ENCODE measurements at places on chromosomes 1 and 21.

- DNase-seq = no peak
These were observed 22.1 kb downstream of the NME7 start for GRCh38 chr1:169345511-169345910.

- no peak for DNase-seq
These were observed 95.9 kb downstream of the DDX20 start for GRCh38 chr1:111851552-111851951.

DNA sequence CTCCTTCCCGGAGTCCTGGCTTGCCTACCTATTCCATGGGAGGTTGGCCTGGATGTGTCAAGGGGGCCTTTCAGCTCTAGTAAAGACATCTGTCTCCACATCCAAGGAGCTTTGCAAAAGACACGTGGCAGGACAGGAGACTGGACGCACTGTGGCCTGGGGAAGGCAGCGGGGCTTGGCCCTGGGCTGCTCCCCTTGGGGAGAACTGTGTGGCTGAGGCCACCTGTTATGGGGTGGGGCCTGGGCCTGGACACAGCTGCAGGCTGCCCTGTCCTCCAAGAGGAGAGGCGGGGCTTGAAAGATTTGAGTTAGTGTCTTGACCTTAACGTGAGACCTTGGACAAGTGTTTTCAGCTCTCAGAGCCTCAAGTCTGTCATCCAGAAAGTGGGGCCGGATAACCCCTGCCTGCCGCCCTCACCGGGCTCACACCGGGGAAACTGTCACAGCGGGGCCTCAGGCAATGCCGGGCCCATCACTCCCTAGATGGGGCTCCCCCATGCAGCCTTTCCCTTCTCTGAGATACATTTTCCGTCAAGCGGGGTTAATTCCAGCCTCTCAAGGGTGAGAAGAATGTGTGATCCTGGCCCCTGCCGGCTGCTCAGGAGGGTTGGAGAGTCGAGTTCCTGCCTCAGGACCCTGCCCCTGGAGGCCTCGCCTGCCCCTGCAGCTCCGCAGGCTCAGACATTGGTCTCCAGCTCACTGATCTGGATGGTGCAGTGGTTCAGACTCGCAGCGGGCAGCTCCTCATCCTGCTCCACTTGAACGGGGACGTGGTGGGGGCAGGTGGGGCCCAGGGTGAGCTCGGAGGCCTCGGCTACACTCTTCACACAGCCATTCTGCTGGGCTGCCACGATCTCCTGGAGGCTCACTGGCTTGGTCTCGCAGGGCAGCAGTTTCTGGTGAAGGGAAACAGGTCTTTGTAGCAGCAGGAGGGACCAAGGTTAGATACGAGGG, 25.6 kb downstream of the PODN start:
- DNase-seq = no peak

DNA sequence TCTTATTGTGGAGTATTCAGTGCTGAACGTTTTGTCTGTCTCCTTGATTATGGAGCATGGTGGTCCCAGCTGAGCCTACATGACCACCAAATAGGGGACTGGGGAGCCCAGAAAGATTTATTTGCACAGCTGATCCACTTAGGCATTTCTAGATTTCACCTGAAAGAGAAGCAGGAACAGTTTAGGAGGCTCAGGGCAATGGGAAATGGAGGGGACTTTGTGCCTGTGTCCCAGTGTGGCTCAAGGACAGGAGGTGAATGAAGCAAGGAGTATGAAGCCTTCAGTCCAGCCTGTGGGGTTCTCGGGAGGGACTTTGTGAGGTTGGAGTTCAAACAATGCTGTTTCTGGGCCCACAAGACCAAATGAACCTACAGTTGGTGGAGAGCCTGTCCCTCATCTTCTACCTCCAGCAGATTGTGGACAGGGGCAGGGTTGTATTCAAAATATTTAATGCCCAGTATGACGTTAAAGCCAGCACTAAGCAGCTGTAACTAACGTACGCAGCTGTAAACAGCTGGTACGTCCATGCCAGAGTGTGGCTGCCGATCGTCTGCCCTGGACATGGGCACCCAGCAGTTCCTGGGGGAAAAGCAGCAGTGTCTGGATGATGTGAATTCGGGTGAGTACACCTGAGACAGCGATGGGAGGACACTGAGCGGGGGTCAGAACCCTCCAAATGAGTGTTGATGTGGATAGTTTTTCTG, 164.9 kb upstream of the RAB4A start:
- DNase-seq = no peak

GRCh38 chr1:56390232-56390867, 189.0 kb downstream of the PLPP3 start:
- no peak for DNase-seq

DNA sequence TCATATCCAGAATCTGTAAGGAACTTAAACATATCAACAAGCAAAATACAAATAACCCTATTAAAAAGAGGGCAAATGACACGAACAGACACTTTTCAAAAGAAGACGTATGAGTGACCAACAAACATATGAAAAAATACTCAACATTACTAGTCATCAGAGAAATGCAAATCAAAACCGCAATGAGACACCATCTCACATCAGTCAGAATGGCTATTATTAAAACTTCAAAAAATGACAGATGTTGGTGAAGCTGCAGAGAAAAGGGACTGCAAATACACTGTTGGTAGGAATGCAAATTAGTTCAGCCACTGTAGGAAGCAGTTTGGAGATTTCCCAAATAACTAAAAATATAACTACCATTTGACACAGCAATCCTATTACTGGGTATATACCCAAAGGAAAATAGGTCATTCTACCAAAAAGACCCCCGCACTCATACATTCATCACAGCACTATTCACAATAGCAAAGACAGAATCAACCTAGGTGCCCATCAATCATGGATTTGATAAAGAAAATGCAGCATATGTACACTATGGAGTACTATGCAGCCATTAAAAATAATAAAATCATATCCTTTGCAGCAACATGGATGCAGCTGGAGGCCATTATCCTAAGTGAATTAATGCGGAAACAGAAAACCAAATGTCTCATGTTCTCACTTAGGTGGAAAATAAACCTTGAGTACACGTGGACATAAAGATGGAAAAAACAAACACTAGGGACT, 230.1 kb upstream of the RAB4A start:
- no peak for DNase-seq

GRCh38 chr1:197923038-197923437, 5.9 kb downstream of the LHX9 start:
- DNase-seq = no peak

DNA sequence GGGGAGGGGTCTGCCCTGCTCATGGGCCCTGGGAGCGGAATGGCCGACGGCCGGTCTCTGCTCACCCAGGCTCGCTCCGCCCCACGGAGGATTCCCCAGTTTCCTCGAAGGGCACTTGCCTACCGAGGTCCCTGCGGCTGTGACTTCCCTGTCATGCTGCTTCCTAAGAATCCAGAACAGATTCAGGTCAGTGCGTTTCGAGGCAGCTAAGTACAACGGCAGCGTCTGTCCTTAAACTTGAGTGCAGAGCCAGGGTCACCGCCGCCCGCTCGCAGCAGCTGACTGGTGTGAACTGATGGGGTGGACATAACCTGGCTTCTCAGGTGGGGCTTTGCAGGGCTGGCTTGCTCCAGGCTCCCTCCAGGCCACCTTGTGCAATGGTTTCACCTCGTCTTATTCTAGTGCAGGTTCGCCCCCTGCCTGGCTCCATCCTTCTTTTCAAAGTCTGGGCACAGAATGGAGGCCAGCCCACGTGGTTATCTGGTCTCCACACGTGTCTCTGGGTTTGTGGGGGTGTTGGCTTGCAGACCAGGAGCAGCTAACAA, 7.6 kb upstream of the C1orf174 start:
- no peak for DNase-seq

GRCh38 chr1:201264072-201264471, 19.2 kb upstream of the PKP1 start:
- no peak for DNase-seq

DNA sequence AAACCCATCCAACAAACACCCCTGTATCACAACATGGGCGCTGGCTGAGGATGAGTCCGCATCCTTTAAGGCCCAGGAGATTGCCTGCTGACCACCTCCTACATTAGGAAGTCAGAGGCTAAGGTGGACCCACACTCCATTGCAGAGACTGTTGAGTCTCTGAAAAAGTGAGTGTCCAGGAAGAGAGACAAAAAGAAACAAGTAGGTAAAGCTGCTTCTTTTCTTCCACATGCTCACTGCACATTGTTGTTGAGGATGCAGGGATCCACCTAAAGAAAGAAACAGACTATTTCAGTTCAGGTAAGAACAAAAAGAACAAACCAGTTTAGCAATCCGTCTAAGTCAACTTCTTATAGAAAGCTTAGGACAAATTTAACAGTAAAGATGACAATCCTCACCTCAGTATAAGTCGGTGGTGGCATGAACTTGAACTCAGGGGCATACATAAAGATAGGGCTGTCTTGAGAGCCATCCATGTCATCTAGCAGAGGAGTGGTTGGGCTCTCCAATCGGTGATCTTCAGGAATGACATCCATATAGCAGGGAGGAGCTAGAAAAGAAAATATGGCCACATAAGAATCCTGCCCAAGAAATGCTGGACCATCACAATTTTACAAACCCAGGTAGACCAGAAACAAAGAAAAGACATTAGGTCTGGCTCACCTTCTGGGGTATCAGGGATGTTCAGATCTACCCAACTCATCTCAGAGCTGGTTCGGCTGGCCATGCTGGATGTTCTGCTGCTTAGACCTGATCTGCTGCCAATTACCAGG, 2.6 kb downstream of the TXNIP start:
- DNase-seq = no peak

GRCh38 chr1:62045574-62045973, 149.1 kb upstream of the L1TD1 start:
- no peak for DNase-seq
